ENCODE measurements at places on chromosomes 1 and 21. TPM values are rescaled to one million over a fixed set of nuclear protein-coding genes. Genes with fewer than 3 reads are reported as not detected.
A peak's percentile ranks its signal among the peaks of the same experiment; 100 is the strongest.

GRCh38 chr1:1020000-1020404 is at the start of gene AGRN:
TSS of gene AGRN (plus strand) at chr1:1020120. CDS start at chr1:1020173, 53 bp downstream.
- DNase-seq = no peak

- no peak for DNase-seq
Observed at GRCh38 chr1:27600498-27601175, 3.3 kb downstream of the AHDC1 start.

DNA sequence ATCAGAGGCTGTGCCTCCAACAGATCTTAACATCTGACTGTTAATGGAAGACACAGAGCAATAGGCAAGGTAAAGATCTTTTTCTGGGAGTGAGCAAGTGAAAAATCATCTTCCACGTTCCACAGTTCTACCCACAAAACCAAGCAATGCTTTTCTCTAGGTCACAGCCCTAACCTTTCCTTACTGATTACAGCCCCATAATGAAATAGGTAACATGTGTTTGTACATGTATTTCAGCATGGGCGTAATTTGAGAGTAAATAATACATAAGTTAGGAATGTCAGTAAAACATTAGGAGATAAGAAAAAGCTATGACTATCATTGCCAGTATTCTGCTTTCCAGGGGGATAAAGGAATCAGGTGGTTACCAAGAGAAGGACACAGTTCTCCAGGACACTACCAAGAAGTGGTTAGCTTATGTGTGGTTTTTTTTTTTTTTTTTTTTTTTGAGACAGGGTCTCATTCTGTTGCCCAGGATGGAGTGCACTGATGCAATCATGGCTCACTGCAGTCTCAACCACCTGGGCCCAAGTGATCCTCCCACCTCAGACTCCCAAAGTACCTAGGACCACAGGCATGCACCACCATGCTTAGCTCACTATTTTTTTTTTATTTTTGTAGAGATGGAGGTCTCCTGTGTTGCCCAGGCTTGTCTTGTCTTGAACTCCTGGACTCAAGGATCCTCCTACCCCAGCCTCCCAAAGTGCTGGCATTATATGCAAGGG is 72.0 kb downstream of the DAP3 start:
- DNase-seq = no peak

DNA sequence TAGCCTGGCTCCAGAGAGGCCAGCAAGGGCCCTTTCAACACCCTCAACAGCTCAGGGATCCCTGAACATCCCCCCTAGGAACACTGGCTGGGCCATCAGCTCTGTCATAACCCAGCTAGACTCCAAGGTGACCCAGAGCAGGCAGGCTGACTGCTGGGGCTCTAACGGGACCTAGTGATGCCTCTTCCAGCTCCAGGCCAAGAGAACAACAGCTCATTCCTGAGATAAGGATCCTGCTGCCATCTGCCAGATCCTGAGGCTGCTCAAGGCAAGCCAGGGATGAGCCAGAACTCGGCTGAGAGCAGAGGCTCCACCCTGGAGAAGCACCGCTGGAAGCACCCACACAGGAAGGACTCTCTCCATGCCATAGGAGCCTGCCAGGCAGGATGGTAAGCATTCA is 2.0 kb downstream of the VSIG8 start:
- no peak for DNase-seq

GRCh38 chr1:110248746-110249145 is 38.6 kb downstream of the KCNC4 start:
- no peak for DNase-seq

DNA sequence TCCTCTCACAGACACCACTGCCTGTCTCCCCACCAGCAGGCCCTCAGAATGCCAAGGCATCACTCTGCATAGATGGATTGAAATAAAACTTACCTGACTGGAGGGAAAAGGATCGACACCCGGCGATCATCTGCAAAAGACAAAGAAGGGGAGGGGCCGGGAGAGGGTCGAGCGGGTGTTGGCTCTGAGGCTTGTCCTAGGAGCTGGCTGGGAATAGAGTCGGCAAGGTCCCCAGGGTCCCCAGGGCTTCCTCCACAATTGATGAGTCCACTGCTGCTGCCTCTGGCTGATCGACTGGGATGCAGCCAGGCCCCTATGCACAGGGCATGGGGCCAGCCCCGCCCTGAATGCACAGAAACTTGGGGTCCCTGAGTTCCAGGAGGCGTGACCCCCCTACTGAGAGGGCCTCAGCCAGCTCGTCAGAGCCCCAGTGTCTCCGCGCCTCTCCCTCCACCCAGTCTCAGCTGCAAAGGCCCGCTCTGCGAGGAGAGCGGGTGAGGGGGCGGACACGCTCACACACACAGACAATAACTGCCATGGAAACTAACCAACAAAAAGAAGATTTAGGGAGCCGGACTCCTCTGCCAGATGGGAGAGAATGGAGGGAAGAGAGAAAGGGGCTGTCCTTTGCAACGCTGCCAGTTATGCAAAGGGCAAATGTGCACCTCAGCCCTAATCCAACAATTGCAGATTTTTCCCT is at the start of gene KLHDC8A:
Gene KLHDC8A, minus strand, starts transcription at position 483 of the 700 bp plus-strand sequence. CDS start 13,318 bp downstream, outside the sequence.
- DNase-seq = no peak

DNA sequence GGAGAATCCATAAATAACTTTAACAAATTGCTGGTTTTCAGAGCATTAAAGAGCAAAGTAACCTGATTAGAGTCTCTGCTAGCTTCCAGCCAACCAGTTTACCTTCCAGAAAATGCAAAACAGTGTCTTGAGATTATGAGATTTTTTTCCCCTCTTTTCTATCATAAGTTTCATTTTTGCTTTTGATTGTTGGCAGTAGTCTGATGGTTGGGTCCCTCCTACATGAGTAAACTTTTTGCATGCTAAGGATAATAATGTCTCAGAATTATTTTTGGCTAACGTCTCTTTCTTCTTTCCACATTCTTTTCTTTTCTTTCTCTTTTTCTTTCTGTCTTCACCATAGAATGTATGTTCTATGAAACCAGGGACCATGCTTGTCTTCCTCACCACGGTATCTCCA is 6.3 kb upstream of the ADAMTS5 start:
- no peak for DNase-seq

GRCh38 chr1:44157903-44158302 is 16.5 kb upstream of the KLF18 start:
- DNase-seq = no peak

DNA sequence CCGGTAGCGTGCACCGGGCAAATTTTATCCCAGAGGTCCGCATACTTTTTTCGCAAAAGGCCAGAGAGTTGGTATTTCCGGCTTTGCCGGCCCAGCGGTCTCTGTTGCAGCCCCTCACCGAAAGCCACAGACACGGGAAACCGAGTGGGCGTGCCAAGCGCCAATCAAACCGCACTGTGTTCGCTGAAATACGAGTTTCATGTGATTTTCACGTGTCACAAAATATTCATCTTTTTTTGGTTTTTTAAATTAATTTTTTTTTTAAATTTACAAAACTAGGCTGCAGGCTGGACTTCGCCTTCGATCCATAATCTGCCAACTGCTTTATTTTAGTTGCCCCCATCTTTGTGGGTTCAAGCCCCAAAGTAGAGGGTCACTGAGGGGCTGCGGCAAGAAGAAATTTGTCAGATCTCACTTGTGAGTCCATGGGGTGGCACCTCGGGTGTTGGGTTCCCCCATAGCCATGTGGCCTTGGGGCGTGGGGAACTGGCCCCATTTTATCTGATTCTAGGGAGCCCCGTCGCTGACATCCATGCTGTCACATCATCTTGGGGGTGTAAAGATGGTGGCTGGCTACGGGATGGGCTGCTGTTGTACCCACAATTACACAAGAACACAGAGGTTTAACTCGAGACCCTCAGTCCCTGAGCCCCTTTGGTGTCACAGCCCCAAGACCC is 20.8 kb downstream of the SLC45A1 start:
- DNase-seq = no peak

- DNase-seq = no peak
Observed at GRCh38 chr1:32949519-32949918, 15.1 kb downstream of the RNF19B start.

- peak; percentile 28 for DNase-seq
Observed at GRCh38 chr21:34351786-34352241, 12.0 kb upstream of the KCNE2 start.

DNA sequence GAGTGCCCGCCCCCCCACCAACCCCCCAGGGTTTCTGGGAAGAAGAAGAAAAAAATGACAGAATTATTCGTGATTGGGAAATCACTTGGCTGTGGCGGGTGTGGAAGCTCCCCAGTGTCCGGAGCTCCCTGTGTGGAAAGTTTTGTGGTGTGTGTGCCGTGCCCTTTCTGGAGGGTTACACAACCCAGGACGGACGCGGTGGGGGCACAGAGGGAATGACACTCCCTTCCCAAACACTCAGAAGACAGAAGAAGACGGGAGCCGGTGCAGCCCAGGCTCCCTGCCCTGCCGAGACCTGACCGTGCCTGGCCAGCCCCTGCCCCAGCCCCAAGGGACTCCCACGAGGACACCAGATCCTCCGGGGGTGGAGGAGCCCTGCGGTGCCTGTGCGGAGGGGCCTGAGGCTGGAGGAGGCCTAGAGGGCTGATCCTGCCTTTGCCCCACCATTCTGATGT is 33.0 kb upstream of the ADARB1 start:
- no peak for DNase-seq

DNA sequence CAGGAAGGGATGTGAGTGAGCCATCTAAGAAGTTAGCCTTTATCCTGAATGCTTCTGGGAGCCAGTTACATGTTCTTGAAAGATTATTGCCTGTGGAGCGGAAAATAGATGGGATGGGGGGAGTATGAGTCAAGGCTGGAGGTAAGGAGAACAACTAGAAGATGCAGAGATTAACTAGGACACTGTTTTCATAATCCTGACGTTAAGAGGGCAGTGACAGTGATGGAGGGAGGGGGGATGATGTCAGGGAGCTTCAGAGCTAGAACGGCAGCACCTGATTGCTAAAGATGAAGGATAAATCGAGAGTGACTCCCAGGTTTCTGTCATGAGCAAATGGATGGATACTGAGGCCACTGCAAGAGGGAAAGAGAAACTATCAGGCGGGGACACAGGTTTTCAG is 10.0 kb upstream of the RCSD1 start:
- no peak for DNase-seq

DNA sequence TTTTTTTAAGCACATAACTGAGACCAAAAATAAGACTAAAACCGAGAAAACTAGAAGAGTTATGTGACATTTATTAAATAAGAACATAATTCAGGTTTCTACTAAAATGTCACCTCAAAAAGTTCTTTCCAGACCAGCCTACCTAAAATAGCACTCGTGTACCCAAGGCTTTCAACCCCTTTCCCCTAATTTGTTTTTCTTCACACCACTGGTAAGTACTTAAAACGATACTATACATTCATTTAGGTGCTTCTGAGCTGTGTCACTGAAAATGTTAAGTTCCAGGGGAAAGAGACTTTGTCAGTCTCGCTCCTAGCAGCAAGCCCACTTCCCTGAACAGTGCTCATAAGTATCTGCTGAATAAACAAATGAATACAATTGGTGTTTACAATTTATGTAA is 6.8 kb downstream of the RRAGC start:
- DNase-seq = peak; percentile 50

DNA sequence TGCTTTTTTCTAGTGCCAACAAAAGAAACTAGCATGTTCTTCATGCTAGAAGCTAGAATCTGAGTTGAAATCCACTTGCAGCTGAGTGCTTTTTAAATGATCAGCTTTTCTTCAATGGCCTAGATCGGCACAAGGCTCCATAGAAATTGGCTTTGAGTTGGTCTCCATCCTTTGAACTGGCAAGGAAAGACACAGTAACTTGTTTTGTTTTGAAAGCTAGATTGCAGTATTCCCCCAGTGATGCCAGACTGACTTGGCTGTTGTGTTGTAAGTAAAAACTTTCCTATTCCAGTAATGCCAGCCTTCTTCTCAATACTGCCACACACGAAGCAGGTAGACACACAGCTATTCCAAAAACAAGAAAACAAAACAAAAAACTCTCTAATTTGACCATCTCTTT is 139.1 kb downstream of the FMN2 start:
- DNase-seq = no peak

- no peak for DNase-seq
Observed at GRCh38 chr1:109412551-109412950, 13.7 kb downstream of the PSMA5 start.

DNA sequence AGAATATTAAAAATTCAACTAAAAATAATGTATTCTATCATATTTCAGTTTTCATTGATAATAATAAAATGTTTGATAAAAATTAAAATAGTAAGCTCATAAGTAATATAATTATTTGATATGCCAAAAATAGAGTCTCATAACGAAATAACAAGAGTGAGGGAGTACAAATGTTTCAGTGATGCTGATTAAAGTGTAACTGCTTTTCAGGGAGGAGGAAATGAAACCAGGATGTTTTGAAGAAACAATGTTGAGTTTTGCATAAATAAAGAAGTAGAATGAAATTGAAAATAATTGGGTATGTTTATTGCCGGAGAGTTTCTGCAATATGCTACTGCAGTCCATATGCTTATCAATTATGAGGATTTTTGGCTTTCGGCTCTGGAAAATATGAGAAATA is 1159.8 kb upstream of the ADGRL2 start:
- DNase-seq = no peak

GRCh38 chr1:236869911-236870310 is 74.8 kb downstream of the MTR start:
- no peak for DNase-seq

GRCh38 chr1:204725821-204726448 is 40.4 kb upstream of the LRRN2 start:
- DNase-seq = no peak

- no peak for DNase-seq
Observed at GRCh38 chr1:98001764-98002163, 80.9 kb upstream of the DPYD start.

DNA sequence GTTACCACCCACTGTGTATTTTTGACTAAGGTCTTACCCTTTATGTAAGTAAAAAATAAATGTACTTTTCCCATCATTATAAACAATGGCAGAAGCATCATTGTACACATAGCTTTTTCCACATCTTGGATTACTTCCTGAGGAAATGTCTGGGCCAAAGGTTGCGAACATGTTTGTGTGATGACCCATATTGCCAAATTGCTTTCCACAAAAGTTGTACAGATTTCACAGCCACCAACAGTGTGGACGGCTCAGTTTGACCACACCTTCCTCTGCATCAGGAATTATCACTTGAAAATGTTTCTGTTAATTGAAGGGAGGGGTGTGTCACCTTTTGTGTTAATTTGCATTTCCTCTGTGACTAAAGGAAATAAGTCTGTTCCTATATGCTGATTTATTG is 25.7 kb downstream of the AKNAD1 start:
- DNase-seq = no peak

- no peak for DNase-seq
Observed at GRCh38 chr1:228276174-228276831, 68.5 kb downstream of the OBSCN start.

MARK1 gene
- total RNA-seq = 0.10 TPM

CCDC185 gene
- not detected for total RNA-seq

OR2T34 gene
- 0.64 TPM for total RNA-seq

SFN gene
- total RNA-seq = 2.9 TPM

NBPF20 gene
- 1.1 TPM for total RNA-seq

CNKSR1 gene
- 1.1 TPM for total RNA-seq

TNNI3K gene
- total RNA-seq = not detected

HSD3B1 gene
- not detected for total RNA-seq

FCGR2B gene
- total RNA-seq = 99.4 TPM

GNG4 gene
- total RNA-seq = 0.11 TPM

LRRC7 gene
- not detected for total RNA-seq

UMODL1 gene
- not detected for total RNA-seq

PROK1 gene
- total RNA-seq = not detected
